Mesenchymal stem cell (in vitro differentiated cells and primary cell): ENCODE measurements at places on chromosomes 3 and 15.

- peak; percentile 41 for DNase-seq
Measured at GRCh38 chr3:132421832-132422231, 4.5 kb downstream of the DNAJC13 start.

DNA sequence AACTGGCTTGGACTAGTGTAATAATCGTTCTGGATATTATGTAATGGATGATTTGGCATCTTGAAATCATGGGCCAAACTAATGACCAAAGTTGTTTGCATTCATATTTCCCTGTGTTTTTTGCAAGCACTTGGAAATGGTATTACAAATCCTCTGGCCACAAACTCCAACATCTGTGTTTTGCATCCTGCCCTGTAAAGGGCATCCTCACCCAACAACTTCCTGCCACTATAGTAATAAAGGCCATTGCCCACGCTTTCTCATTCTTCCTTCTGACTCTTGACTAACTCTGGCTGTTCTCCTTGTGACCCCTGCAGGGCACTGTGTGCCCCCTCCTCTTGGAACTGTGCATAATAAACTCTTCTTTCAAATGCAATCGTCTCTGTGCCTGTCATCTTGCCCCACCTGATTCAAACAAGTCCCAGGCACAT lies 25.4 kb upstream of the PSMD6 start:
- DNase-seq: no peak

- peak; percentile 79 for DNase-seq
Measured at GRCh38 chr15:89057506-89058133, 30.6 kb upstream of the ABHD2 start.

GRCh38 chr3:107562969-107563529 lies 40.3 kb downstream of the BBX start:
- DNase-seq: no peak

GRCh38 chr15:59443341-59444072 lies 5.5 kb downstream of the FAM81A start:
- DNase-seq: no peak

- no peak for DNase-seq
Measured at GRCh38 chr15:42131826-42132806, 24.3 kb downstream of the PLA2G4F start.

GRCh38 chr3:132456136-132456535 lies 38.8 kb downstream of the DNAJC13 start:
- DNase-seq: no peak

DNA sequence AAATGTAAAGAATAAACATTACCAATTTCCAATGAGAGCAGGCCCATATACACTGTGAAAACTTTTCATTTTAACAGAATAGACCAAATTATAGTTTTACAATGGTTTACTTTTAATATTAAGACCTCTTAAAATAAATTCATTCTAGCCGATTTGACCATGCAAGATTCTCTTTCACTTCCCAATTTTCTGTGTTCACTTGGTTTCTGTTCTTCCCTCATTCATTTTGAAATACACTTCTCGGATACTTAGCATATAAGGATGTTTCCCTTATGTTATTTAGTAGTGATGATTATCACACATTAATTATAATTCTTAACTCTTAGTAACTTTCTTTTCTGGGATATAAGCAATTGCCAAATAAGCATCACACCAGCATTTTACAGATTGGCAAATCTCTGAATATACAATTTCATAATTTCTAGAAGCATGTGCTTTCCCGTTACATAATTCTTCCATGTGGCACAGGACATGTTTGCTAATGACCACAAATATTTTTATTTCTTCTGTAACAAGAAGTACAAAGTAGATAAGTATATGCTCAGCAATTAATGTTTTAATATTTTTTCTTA lies 13.9 kb downstream of the OR5H15 start:
- no peak for DNase-seq

GRCh38 chr3:50563867-50564266 lies 3.7 kb downstream of the C3orf18 start:
- no peak for DNase-seq

- peak; percentile 21 for DNase-seq
Measured at GRCh38 chr3:141656771-141657170, 81.3 kb upstream of the RNF7 start.

- DNase-seq: no peak
Measured at GRCh38 chr15:28907338-28907960, 21.7 kb downstream of the APBA2 start.

GRCh38 chr3:111045564-111045963 lies 26.1 kb upstream of the NECTIN3 start:
- DNase-seq: peak; percentile 16

DNA sequence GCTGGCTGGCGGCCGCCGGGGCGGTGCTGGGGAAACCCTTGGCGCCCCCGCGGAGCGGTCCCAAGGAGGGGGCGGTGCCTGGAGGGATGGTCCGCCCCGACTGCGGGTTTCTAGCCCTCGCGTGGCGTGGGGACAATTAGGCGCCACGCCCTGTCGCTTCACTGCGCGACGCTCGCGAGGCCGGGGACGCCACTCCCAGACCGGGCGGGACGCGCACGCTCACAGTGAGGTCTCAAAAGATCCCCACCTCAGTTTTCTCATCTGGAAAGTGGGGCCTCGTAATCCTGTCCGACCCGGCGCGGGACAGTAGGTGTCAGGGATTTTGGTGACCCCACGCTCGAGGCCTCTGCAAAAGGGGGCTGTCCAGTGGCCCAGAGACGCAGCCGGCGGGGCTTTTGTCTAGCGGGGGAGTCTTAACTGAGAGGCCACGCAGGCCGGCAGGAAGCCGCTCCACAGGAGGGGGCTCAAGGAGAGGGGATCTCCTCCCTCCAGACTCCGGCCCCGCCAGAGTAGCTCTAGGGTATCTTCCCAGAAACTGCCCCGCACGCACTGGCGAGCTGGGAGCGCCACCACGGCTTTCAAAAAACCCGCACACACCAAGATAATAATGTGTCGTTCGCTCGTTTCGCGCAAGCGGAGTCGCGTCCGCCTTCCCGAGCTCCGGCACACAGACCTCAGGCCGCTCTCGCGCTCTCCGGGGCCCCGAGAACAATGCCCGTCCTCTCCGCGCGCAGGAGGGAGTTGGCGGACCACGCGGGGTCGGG lies 710 bp upstream of the CLK3 start:
- peak; percentile 79 for DNase-seq

- peak; percentile 48 for DNase-seq
Measured at GRCh38 chr15:76840830-76841460, 64.2 kb downstream of the SCAPER start.

DNA sequence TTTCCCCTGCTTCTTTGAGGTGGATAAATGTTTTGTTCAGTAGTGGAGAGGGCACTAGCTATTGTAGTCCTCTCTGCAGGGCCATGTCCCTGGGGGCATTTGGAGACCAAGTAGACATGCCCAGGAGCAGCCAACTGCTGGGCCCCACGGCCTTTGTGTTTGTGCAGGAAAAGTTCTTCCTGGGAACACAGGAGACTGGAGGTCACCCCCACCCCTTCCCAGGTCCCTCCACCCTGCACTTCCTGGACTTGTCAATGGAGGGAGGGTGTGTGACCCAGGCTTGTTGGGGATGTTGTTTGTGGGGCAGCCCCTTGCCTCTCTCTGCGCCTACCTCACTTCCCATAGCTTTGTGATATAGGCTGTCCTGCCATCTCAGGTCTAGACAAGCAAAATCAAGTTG lies 317.0 kb upstream of the LRRFIP2 start:
- DNase-seq: no peak

GRCh38 chr3:50850639-50851511 lies 176.1 kb downstream of the DOCK3 start:
- no peak for DNase-seq

DNA sequence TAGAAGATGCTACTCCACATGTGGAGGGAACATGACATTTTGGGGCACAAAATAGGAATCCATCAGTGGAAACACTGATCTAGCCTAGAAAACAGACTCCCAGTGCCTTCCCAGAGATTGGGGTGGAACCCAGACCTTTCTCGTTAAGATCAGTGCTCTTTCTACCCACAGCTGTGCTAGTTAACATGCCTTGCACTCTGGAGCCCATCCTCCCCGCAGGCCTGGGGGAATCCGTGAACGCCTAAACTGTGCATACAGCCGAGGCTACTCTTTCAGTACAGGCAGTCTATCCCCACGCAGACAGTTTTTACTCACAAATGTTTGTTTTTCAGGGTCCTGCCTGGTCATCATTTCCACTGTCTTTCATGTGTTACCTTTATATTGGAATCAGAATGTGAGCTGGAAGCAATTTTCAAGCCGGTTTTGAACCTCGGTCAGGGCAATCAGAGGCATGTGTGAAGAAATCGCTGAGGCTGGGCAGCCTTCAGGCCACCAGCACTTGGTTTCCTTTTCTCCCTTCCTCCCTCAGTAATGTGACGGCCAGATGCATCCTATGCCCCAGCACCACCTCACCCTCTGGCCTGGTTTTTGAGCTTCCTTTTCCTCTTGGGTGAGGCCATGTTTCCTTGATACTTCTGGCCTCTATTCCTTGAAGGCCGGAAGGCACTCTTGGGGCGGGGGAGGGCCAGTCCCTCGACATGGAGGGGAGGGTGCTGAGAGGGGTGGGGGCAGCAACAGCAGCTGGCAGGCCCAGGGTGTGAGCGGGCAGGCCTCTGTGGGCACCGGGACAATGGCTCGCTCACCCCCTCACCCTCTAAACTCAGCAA lies 123.6 kb upstream of the GALNT15 start:
- no peak for DNase-seq

GRCh38 chr15:72086920-72087648 lies 30.9 kb downstream of the MYO9A start:
- DNase-seq: no peak

DNA sequence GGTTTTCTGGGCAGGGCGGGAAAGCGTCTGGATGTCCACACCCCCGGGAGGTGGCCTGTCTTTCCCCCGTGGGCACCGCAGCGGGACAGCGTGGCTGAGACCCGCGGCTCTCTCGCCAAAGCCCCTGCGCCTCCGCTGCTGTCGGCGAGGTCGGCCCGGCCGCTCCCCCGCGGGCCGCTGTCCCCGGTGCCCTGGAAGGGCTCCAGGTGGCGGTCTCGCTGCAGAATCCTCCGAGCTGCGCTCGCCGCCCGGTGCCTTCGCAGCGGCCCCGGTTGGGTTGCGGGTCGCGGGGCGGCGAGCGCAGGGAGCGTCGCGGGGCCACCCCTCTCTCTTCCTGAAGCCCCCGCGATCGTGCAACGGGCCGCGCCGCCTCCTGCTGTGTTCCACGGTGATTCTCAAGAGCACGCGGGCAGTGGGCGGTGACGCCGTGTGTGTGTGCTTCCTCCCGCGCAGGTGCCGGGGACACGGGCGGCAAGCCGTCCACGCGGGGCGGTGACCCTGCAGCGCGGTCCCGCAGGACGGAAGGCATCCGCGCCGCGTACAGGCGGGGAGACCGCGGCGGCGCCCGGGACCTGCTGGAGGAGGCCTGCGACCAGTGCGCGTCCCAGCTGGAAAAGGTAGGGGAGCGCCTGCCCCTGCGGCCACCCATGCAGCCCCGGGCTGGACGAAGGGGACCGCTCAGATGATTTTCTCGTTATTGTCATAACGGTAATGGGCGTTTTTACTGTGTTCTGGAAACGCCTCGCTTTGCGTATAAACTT lies 54.4 kb downstream of the LRRK1 start:
- peak; percentile 10 for DNase-seq

GRCh38 chr15:47750030-47750739 lies 32.9 kb downstream of the SEMA6D start:
- DNase-seq: peak; percentile 89

GRCh38 chr3:147404800-147405230 lies 1.5 kb downstream of the ZIC4 start:
- no peak for DNase-seq

DNA sequence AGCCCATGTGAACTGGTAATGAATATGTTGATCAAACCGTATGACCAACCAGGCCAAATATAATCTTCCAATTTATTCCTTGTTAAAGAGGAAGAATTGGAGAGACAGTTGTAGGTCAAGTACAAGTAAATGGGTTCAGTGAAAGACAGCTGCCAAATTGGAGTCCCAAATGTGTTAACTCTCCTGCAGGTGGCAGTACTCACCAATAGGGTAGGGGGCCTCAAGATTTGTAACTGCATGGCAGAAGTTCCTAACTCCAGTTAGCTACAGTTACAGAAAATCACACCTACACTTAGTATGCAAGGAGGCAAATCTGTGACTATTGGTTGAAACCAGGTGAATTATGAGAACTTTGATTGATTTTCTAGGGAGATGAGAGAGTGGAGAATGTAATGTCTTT lies 278.0 kb downstream of the ZBBX start:
- DNase-seq: no peak

DNA sequence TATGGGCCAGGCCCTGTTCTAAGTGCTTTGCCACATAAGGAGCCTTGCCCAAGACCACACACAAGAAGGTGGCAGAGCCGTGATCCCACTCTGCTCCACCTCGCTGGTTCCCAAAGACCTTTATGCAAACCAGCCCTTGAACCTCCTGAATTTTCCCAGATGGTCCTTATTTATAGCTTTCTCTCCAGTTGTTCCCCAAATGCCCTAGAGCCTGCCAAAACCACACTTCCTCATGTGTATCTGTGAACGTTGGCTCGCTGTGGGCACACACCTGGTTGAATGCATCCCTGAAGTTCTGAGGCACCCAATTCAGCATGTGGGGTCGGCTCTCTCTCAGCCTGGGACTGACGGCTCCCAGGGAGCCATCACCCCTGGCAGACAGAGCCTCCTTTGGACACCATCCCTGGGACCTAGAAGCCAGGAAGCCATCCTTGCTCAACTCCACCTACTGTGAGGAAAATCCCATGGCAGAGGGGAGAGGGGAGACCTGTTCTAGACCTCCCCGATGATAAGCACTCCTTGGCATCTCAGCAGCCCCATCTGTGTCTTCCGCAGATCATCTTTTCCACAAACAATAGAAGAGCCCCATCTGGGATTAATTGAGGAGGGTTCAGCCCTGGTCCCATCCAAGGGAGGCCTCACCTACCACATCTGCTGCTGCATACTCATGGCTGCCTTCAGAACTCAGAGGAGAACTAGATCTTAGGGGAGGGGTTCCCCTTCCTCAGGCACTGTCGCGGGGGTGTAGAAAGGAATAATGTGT lies 42.3 kb upstream of the LIMD1 start:
- no peak for DNase-seq
